Hepatocyte (in vitro differentiated cells): ENCODE measurements at places on chromosomes 11 and 22.
A peak's percentile ranks its signal among the peaks of the same experiment; 100 is the strongest.

DNA sequence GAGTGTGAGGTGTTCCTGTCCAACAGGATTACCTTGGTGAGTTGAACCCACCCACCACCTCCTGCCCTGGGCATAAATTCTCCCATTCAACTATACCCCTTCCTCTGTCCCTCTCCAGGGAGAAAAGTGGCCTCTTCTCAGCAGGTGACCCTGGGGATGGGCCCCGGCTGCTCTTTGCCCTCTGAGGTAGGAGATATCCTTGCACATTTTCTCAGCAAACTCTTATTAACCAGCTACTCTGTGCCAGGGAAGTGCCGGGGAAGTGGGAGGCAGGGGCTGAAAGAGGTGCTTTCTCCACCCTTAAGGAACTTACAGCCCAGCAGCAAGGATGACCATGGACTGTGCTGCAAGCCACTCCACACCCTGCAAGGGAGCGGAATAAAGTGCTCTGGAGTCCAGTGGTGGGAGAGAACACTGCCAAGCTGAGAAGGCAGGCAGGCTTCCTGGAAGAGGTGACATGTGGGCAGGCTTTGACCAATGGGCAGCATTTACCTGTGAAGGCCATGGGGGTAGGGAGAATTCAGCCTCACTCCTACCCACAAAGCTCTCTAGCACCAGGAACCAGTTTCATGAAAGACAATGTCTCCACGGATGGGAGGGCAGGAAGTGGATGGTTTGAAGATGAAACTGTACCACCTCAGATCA is 21.9 kb upstream of the OAF start:
- no peak for DNase-seq

DNA sequence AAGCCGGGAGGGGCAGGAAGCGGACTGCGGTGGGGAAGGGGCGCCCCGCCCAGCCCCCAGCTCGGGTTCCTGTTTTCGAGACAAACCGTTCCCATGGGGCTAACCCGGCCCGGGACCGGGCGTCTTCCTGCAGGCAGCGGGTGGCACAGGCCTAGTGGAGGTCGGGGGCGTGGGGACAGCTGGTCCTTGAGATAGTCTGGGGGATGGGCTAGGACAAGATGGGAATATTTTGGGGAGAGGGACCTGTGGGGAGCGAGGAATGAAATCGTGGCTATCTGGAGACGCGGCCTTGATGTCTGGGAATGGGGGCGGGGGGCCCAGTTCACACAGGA is 1.2 kb upstream of the RASGRP2 start:
- no peak for DNase-seq

- peak; percentile 80 for DNase-seq
Observed at GRCh38 chr11:102047305-102047924, at the start of gene CFAP300. Gene CFAP300, plus strand, starts transcription at chr11:102047437. Its CDS starts 34 bp downstream, at chr11:102047471.

DNA sequence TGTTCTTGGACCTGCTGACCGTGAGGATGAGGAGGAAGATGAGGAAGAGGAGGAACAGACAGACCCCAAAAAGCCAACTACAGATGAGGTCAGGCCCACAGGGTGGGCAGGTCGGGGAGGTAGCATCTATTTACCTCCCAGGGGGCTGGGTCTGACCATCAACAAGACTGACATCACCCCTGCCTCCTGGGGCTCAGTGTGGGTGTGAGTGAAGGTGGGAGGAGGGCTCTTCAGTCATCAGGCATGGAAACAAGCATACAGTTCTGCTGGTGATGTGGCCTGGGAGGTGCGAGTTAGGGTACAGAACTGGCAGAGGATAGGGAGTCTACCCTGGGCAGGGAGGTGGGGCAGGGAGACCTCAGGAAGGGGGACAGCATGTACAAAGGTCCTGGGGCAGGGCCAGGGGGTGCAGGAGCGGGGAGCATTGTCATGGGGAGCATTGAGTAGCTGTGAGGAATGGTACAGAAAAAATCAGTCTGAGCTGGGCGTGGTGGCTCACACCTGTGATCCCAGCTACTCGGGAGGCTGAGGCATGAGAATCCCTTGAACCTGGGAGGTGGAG is 8.9 kb downstream of the PLCB3 start:
- DNase-seq, result no peak

GRCh38 chr11:111466615-111467014 is 45.6 kb downstream of the BTG4 start:
- no peak for DNase-seq

GRCh38 chr11:126834573-126834972 is 166.0 kb downstream of the KIRREL3 start:
- DNase-seq, result no peak

DNA sequence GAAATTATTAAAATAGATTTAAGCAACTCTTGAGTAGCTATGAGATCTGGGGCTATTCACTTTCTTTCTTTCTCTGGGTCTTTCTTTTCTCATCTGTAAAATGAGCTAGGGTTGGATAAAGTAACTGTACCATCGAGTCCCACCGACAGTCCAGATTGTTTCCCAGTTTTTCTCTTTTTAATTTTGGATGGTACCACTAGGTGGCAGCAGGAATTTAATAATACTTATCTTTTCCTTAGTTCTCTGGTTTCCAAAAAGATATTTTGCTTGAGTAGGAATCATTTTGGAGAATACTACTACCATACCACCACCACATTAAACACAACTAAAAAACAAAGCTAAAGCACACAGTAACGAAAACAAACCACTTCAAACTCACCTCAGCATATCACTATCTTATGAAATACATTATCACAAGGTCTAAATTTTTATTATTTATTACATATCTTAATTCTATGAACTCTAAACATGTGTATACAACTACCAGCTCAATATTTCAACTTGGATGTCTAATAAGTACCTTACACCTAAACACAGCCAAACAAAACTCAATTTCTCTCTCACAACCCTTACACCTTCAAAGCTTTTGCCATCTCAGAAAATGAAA is 584.0 kb downstream of the KCNA4 start:
- peak; percentile 30 for DNase-seq

GRCh38 chr11:113721462-113722066 is 15.5 kb upstream of the TMPRSS5 start:
- no peak for DNase-seq

- DNase-seq, result peak; percentile 77
Observed at GRCh38 chr22:29369460-29369859, 18.9 kb downstream of the AP1B1 start.

DNA sequence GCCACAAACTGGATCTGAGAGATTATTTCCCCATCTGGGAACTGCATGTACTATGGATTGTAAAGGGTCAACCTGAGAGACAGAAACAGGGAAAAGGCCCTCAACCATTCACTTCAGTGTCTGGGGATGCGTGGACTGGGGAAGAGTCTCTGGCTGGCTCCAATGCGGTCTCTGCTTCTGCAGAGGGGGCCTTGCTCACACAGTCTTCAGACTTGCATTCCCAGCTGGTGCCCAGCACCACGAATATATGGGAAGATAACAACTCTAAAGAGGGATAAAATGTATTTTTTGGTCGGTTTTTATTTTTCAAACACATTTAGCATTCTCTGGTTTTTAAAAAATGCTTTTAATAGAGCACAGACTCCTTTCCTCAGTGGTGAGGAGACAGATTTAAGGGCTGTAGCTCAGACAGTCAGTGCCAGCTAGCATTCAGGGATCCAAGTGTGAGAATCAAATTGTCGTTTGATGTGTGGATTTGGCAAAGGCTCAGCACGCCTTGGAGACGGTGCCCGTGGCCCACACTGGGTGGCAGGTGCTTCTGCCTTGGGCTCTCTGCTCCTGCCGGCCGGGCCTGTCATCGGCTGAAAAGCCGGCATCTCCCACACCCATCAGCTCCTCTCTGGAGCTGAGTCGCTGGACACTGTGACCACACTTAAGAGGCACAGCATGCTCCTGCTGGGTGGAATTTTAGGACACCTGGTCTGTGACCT is 8.0 kb upstream of the EFCAB6 start:
- DNase-seq, result no peak

DNA sequence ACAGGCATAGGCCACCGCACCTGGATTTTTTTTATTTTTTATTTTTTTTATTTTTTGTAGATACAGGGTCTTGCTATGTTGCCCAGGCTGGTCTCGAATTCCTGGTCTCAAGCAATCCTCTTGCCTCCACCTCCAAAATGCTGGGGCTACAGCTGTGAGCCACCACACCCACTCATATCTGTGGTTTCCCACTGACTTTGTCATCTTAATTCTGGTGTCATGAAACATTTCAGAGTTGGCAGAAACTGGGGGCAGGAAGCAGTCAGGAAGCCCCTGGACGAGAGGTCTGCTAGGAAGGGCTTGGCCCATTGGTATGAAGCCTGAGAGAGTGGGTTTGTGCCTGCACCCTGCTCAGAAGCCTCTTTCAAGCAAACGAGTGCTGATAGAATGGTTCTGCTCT is 49.1 kb downstream of the COMMD9 start:
- DNase-seq, result no peak

DNA sequence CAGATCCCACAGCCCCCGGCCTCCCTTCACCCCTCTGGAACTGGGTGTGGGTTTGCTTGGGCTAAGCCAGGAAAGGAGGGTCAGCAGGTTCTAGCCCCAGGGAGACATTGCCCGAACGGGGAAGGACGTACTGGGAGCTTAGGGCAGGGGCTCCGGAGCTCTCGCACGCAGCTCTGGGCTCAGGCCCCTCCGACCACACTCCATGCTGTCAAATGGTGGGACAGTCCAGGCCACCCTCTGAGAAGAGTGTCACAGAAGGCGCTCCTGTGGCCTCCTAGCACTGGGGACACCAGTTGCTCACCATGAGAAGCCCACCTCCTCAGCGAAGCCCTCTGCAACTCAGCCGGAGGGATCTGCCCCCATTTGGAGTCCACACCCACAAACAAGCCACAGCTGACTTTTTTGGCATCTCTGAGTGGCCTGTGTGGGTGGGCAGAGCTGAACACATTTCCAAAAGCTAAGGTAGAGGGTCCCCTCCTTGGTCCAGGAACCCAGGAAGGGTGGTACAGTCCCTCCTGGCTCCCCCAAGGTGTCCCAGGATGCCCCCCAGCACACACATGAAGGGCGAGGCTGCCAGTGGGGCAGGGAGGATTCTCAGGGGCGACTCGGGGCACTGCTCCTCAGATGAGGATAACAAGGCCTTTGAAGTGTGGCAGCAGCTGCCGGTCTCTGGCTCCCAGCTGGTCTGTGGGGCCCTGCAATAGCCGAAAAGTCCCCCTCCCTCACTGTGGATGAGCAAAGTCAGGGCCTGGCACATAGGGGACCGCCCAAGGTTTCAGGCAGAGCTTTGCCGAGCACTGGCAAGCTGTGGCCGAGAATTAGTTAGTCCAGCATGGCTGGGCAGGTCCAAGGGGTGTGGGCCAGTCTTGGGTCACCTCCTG is 13.0 kb upstream of the TEF start:
- DNase-seq, result no peak

DNA sequence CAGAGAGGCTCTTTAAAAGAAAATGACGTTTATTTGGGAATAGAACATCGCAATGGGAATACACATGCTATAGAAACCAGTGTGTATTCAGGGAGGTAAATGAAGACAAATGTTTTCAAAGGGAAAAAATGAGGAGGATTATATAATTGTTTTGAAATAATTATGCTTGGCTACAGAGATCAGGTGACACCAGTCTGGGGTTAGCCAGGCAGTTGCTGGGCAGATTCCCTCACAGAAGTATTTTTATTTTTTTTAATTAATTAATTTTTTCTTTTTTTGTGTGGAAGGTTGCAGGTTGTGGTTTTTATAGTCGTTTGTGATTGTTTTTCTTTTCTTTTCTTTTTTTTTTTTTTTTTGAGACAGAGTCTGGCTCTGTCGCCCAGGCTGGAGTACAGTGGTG is 5.6 kb upstream of the STARD10 start:
- no peak for DNase-seq

DNA sequence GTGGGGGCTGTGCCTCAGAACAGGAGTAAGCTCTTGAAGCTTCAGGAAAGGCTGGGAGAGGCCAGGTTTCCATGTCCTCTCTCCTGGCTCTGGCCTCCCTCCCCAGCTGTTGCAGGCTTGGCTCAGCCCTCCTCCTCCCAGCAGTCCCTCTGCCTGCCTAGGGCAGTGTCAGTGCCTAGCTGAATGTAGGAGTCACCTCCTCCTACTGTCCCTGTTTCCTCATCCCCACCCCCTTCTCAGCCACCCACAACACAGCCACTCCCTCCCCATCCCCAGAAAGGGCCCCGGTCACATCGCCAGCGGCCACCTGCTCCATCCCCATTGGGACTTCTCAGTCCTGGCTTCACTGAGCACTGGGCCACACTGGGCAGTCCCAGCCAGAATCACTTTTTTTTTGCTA is 2.9 kb upstream of the FBLN1 start:
- no peak for DNase-seq

DNA sequence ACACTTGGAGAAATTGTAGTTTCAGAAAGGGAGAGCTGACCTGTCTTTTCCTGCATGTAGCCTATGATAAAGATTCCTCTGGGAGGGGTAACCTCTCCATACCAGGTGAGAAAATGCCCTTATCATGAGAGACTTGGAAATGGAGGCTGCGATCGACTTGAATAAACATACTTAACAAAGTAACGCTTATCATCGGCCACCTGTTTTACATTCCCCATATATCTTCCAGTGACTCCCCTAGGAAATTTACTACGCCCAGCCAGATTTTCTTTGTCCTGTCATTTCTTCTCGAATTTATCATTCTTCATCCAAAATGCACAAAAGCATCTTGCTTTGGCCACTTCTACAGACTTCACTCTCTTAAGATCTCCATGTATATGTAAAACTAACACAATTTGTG is 143.5 kb downstream of the CCDC81 start:
- DNase-seq, result no peak

- no peak for DNase-seq
Observed at GRCh38 chr22:45686836-45687235, 15.2 kb downstream of the ATXN10 start.

DNA sequence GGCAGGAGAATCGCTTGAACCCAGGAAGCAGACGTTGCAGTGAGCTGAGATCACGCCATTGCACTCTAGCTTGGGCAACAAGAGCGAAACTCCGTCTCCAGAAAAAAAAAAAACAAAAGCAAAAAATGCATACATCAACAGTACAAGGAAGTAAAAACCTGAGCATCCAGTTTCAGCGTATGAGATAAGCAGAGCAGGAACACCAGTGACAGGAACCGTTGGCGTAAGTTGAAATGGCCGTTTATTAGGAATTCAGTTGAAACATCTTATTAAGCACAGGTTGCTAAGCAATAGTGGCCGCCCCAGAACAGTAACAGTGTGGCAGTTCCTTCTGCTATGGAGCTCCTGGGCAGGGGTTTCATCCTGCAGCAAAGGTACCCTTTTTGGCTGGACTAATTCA is 4.0 kb upstream of the L3MBTL2 start:
- DNase-seq, result peak; percentile 35

GRCh38 chr22:38461414-38462081 is 6.3 kb upstream of the KDELR3 start:
- peak; percentile 92 for DNase-seq
